ENCODE measurements at places on chromosomes 11 and 22. TPM values are rescaled to one million over a fixed set of nuclear protein-coding genes. Genes with fewer than 3 reads are reported as not detected.

Gene TRIOBP
- 55.2 TPM for total RNA-seq

Gene STARD10
- total RNA-seq = 18.4 TPM

Gene PACSIN3
- total RNA-seq = 2.2 TPM

Gene NXPE1
- not detected for total RNA-seq

Gene MPST
- total RNA-seq = 42.3 TPM

Gene CCDC157
- 6.2 TPM for total RNA-seq

Gene SCGB1C1
- not detected for total RNA-seq

Gene RAB38
- 4.7 TPM for total RNA-seq

Gene AIFM3
- total RNA-seq = 0.67 TPM

Gene HTR3A
- not detected for total RNA-seq

Gene UCP2
- 288 TPM for total RNA-seq

Gene CTSW
- total RNA-seq = 339 TPM

Gene HEPN1
- total RNA-seq = not detected

Gene MPPED2
- total RNA-seq = not detected

Gene PAMR1
- not detected for total RNA-seq

Gene IL10RA
- total RNA-seq = 247 TPM

Gene MPZL2
- 3.2 TPM for total RNA-seq

Gene PNPLA2
- 64.7 TPM for total RNA-seq

Gene FLRT1
- not detected for total RNA-seq

Gene GLB1L2
- 2.0 TPM for total RNA-seq

Gene FAT3
- total RNA-seq = not detected

Gene SYCE3
- 0.76 TPM for total RNA-seq

Gene PANX3
- total RNA-seq = not detected

Gene KCNJ5
- total RNA-seq = not detected

Gene CYB5R2
- 1.5 TPM for total RNA-seq

Gene GGTLC2
- not detected for total RNA-seq

Gene PHLDA2
- 3.6 TPM for total RNA-seq

Gene CD3E
- 526 TPM for total RNA-seq

Gene SMTNL1
- total RNA-seq = not detected

Gene ASCL2
- 0.12 TPM for total RNA-seq

Gene PPARA
- total RNA-seq = 22.6 TPM

Gene MOGAT2
- total RNA-seq = not detected

Gene MMP7
- not detected for total RNA-seq

Gene COX8A
- 484 TPM for total RNA-seq

Gene IGLL1
- 0.42 TPM for total RNA-seq

Gene OR2D2
- total RNA-seq = not detected

Gene CADM1
- total RNA-seq = 0.76 TPM

Gene SERPIND1
- total RNA-seq = not detected

Gene UPK3A
- total RNA-seq = not detected

Gene SYT9
- total RNA-seq = not detected

Gene MRE11
- total RNA-seq = 45.1 TPM

Gene MMP8
- total RNA-seq = not detected

Gene FHIP1B
- 17.3 TPM for total RNA-seq

Data from activated CD8-positive, alpha-beta memory T cell treated with anti-CD3 and anti-CD28 coated beads, Interleukin-2, amount 10 ng/mL, durations not matched to agents 7 days and 5 days (primary cell).